Effector memory CD8-positive, alpha-beta T cell (primary cell): ENCODE measurements at places on chromosomes 11 and 22.

DNA sequence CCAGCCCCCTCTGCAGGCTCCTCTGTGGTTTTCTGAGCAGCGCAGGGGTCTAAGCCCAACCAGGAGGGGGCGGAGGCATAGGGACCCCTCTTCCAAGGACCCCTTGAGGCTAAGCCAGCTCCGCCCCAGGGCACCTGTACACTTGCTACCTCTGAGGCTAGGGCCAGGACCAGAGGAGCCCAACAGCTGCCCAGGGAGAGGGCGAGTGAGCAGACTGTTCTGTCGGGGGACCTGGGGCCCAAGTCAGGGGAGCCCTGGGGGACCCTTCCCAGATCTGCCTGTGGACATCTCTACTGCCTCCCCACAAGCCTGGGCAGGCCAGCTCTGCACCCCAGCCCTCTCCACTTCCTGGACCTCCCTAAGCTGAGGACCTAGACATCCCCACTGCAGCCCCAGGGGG, 1.8 kb downstream of the B4GALNT4 start:
- no peak for DNase-seq

DNA sequence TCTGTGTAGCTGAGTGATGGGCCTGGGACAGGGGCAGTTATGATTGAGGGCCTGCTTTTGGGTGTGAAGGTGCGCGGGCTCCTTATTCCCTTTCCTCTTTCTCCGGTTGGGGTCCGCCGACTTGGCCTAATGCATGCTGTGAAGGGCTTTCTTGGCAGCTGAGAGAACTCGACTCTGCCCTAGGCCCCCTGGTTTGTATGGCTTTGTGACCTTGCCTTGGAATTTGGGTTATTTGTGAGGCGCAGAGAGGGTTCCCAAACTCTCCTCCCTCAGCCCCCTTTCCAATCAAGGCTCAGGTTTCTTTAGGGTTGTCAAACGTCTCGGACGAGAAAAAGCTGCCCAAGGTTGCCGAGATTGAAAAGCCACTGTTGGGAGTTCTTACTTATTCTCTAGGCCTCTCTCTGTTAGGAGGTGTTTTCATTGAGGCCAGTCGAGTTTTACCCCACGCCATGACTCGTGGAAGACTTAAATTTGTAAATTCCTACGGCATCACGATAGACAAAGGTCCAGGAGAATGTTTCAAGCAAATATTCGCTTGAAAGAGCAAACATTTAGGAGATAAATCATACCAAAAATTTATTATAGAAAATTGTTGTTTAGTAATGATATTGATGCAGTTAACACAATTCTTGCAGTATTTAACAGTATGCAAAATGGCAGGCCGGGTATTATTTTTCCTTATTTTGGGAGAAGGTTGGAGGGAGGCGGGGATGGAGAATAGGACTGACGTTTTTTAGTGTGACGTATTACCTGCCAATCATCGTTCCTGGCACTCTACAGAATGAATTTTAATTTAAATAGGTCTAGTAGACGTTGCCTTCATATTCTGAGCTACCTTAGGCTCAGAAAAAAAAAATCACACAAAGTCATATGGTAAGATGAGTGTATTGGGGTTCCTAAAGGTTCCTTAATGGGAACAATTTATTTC, 689 bp downstream of the PDHX start:
- no peak for DNase-seq

- no peak for DNase-seq
Observed at GRCh38 chr11:64097468-64098317, 62.0 kb downstream of the FLRT1 start.

- no peak for DNase-seq
Observed at GRCh38 chr22:49748514-49748913, 79.2 kb downstream of the BRD1 start.

- no peak for DNase-seq
Observed at GRCh38 chr11:47289856-47290255, 19.9 kb downstream of the MADD start.

DNA sequence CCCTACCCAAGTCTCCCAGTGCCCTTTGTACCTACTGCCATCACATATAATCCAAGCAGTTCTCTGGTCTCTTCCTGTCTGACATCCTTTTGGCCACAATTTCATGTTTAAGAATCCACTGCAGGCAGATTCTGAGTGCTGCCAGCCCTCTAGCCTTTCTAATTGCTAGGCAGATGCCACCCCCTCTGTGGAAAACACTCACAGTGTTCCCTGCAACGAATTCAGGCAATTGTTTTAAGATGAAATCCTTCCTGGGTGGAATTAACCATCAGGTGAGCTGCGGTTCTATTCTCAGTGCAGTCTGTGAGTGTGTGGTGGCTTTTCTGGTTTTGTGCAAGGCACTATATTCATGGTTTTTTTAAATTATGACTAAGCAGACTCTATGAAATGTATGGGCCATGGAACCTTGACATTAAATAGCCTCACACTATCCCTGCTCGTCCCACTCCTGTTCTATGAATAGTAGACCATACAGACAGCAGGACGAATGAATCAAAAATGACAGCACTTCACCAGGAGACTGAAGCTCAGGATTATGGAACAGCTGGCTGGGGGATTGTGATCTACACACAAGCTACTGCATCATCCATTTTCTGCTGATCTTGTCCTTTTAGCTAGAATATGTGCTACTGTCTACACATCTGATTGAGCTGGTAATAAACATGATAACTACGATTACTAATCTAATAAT, 29.8 kb upstream of the BMAL1 start:
- DNase-seq: no peak

DNA sequence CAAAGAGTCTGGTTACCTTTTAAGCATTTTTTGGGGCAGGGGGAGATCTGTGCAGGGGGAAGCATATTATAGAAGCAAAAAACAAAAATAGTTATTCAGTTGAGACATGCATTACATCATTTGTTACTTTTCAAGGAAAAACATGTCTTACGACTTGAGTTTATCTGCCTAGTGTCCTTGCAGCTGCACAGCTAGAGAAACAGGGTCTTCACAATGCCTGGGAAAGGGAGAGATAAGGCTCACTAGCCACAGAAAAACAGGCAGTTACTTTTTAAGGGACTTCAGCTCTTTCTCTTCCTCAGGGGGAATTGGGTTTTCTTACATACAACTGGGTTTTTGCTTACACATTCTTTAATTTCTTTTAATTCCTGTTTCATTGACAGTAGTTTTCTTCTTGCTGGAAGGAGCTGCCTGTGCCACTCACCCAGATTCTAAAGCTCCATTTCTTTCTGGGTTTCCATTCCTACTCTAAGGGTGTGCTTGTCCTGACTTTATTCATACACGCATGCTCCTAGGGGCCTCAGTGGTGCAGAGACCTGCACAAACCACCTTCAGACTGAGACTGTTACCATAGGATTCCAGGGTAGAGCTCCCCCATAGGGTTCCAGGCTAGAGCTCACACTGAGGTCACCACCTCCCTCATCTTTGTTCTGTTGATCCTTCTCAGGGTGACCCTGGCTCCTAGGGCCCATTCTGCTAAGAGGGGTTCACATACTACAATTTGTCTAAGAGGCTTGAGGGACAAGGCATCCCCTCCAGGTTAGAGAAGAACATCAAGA, 14.7 kb upstream of the UBQLNL start:
- no peak for DNase-seq

DNA sequence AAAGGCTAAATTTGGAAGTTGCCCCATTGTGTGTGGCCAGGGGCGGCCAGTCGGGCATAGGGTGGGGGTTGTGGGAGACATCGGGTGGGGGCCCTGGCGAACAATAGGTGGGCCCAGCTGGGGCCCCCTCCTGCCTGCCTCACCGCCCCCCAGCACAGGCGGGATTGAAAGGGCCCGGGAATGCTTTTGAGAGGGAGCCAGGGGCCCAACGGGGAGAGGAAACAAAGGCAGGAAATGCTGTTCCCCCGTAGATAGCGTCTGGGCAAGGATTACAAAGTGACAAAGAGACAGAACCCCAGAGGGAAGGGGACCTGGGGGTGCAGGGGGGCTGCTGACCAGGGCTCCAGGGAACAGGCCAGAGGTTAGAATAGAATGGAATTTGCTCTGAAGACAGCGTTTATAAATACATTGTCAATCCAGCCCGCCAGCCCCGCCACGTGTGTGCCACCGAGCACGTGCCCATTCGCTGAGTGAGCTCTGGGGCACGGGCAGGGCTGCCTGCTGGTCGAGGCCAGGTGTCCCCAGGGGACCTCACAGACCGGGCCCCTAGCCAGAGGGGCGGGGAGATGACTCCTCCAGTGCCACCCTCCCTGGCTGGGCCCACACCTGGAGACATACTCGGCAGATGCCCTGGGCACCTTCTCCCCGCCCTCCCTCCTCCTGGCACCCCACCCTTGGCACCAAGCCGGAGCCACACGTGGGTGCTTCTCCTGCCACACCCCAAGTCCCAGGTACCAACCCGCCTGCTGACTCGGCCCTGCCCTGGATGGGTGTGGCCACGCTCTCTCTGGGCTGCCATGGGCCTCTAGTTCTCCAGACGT, 9.7 kb downstream of the PDGFB start:
- DNase-seq: no peak

DNA sequence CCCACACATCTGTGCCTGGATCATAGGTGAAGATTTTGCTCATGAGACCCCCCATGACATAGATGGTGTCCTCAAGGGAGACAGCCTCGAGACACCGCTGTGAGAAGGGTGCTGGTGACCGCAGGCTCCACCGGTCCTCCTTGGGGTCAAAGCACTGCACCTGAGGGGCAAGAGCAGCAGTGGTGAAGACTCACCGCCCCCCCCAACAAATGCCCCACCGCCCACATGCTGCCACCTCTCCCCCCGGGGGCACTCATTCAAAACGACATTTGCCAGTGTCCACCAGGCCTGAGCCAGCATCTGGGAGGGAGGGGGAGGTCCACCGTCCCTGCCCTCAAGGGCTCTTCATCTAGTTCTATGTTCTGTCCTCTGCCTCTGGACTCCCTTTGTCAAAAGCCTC, 9.3 kb downstream of the KLHL35 start:
- DNase-seq: no peak

DNA sequence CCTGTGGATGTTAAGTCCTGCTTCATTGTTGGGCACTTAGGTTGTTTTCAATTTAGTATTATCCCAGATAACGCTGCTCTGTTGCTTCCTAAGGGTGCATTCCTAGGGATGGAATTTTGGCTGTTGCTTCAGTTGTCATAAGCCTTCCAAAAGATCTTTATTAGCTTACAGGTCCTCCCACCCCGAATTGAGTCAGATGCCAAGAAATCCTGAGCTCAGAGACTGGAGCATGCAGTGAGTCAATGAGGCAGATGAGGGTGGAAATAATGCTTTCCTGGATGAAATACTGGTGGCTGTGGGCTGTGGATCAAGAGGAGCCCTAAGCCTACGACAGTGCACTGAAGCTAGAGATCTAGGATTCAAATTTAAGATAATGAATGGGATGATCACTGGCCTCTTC, 10.7 kb upstream of the IL18BP start:
- no peak for DNase-seq

DNA sequence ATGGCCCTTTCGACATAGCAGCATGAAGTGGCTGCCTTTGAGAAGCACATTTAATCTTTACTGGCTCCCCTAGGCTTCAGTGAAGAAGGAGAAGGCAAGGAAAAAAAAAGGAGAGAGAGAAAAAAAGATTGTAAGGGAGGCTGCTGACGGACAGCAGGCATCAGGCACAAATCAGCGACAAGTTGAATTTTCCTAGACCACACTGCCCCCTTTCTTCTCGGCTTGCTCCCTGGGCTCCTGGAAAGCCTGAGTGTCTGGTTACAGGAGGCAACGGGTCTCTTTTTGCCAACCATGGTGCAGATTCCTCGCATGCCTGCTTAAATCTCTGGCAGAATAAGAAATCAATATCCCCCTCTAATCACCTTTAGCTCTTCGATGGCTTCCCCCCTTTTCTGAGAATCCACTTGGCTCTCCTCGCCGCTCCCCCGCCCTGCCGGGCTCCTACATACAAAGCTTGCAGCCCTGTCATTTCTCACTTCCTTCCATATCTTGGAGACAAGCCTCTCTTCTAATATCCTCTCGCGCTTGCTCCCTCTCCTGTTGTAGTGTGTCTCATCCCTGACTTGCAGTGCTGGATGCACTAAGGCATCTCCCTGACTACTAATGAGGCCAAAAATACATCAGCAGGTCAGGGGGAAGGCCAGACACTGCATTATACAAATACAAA, 14.3 kb downstream of the BLID start:
- no peak for DNase-seq

GRCh38 chr11:13105237-13105844, 96.2 kb downstream of the RASSF10 start:
- DNase-seq: no peak

GRCh38 chr11:14875163-14875562, 16.9 kb downstream of the CYP2R1 start:
- DNase-seq: no peak

DNA sequence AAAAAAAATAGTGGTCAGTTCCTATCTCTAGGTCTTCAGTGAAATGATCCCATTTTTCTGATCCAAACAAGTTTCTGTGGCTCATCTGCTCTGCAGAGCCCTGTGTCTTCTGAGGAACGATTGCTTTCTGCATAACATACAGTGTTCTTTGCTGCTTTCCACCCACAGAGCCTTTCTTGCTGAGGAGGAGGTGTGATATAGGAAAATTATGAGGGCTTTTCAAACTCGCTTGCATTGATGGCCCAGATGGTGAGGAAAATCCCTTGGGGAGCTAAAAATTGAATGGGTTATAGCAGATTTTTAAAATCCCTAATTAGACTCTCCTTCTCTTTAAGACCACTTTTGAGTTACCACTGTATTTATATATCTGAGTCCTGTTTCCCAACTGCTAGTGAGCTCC, 31.3 kb downstream of the JAM3 start:
- no peak for DNase-seq

DNA sequence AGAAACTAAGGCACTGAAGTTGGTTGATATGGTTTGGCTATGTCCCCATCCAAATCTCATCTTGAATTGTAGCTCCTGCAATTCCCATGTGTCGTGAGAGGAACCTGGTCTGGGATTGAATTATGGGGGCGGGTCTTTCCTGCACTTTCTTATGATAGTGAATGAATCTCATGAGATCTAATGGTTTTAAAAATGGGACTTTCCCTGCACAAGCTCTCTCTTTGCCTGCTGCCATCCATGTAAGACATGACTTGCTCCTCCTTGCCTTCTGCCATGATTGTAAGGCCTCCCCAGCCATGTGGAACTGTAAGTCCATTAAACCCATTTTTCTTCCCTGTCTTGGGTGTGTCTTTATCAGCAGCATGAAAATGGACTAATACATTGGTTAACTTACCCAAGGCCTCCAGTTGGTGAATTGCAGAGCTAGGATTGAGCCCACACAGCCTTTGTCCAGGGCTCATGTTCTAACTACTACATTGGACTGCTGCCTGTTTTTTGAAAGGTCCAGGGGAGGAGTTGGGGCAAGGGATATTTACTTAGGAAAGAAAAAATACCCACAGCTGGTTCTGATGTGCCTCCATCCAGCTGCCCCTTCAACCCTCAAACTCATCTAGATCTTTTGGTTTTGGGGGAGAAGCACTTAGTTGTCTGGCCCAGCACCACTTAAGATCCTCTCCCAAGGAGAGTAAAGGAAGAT, 107.8 kb upstream of the NAV2 start:
- DNase-seq: no peak

- DNase-seq: no peak
Observed at GRCh38 chr11:130947058-130947457, 30.8 kb upstream of the SNX19 start.
